ENCODE measurements at places on chromosomes 12 and 14. TPM values are rescaled to one million over a fixed set of nuclear protein-coding genes. Genes with fewer than 3 reads are reported as not detected.

DNA sequence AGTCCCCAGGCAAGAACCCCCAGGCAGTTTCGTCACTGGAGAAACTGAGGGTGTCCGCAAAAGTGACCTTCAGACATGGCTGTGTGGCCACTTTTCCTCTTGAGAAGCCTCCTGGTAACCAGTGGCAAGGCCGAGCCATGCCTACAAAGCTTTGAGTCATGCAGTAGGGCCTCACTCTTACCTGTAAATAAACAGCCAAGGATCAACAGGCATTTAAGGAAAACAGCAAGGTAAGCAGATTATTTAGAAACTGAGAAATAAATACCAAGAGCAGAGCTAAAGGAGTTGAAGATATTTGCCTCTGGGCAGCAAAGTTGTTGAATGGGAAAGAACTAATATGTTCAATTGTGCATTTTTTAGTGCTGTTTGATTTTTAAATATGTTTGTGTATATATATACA is 141.0 kb upstream of the BCL2L14 start:
- H3K4me1 ChIP-seq = no peaks in the 10 kb centered on the region
- H3K27ac ChIP-seq = no peak overlapping the region
- no peak overlapping the region for H3K4me3 ChIP-seq
- no peak for DNase-seq

The RIPK3 gene
- total RNA-seq = 23.4 TPM

DNA sequence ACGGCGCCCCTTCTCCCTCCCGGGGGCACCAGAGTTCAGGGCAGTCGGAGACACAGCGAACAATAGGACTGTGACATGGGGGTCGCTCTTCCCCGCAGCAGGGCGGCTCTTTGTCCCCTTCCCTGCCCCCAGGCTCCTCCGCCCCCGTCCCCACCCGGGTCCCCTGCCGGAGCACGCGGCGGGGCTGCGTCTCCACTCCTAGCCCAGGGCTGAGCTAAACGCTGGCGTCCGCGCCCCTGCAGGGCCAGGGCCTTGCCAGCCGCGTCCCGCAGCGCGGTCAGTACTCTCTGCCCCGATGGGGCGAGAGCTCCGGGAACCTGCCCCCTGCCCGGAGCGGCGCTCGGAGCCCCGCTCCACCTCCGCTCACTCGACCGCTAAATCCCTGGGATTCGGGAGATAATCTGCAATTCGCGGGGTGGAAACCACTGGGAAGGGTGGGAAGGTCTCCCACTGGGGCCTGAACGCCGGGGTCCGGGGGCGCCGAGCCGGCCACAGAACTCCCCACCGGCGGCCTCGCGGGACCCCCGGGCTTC is 825 bp upstream of the CCDC85C start:
- peaks cover 38% of the 10 kb centered on the region for H3K4me1 ChIP-seq
- H3K27me3 ChIP-seq = no peaks in the 10 kb centered on the region
- peak overlapping the region; percentile 73 for H3K4me3 ChIP-seq

DNA sequence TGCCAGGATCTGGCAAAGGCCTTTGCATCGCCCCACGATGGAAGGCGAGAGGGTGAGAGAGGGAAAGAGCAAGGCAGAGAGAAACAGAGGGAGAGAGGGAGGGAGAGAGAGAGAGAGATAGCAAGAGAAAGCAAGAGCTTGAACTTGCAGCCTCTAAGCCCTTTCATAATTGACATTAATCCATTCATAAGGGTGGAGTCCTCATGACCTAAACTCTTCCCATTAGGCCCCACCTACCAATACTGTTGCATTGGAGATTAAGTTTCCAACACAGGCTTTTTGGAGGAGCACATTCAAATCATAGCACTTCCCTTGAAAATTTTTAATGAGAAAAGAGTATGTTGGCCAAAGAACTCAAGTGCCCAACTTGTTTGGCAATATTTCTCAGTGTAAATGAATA is 48.6 kb upstream of the ZDHHC17 start:
- no peak for DNase-seq
- H3K4me1 ChIP-seq = no peaks in the 10 kb centered on the region
- H3K27me3 ChIP-seq = no peaks in the 10 kb centered on the region
- no peaks in the 10 kb centered on the region for H3K36me3 ChIP-seq

GRCh38 chr12:93379326-93379980 is 1.7 kb downstream of the NUDT4 start:
- DNase-seq = no peak
- H3K27me3 ChIP-seq = no peaks in the 10 kb centered on the region
- H3K4me1 ChIP-seq = peaks cover 69% of the 10 kb centered on the region
- H3K4me3 ChIP-seq = peak overlapping the region; percentile 96

- H3K4me3 ChIP-seq = no peak overlapping the region
- DNase-seq = no peak
- no peaks in the 10 kb centered on the region for H3K36me3 ChIP-seq
These were observed 384.2 kb downstream of the ZFP36L1 start for GRCh38 chr14:68408680-68409079.

GRCh38 chr12:128914908-128915563 is 61.8 kb downstream of the GLT1D1 start:
- no peak overlapping the region for H3K4me3 ChIP-seq
- no peaks in the 10 kb centered on the region for H3K27me3 ChIP-seq
- H3K36me3 ChIP-seq = no peaks in the 10 kb centered on the region

The KCNA1 gene
- total RNA-seq = not detected

Measured in upper lobe of right lung (tissue), 1 donor.